T-helper 9 cell (primary cell): ENCODE measurements at places on chromosomes 5 and 9.

- DNase-seq: no peak
Observed at GRCh38 chr9:133553973-133554713, 19.6 kb downstream of the ADAMTSL2 start.

GRCh38 chr5:97046270-97046982, 96.0 kb downstream of the LIX1 start:
- DNase-seq: no peak

DNA sequence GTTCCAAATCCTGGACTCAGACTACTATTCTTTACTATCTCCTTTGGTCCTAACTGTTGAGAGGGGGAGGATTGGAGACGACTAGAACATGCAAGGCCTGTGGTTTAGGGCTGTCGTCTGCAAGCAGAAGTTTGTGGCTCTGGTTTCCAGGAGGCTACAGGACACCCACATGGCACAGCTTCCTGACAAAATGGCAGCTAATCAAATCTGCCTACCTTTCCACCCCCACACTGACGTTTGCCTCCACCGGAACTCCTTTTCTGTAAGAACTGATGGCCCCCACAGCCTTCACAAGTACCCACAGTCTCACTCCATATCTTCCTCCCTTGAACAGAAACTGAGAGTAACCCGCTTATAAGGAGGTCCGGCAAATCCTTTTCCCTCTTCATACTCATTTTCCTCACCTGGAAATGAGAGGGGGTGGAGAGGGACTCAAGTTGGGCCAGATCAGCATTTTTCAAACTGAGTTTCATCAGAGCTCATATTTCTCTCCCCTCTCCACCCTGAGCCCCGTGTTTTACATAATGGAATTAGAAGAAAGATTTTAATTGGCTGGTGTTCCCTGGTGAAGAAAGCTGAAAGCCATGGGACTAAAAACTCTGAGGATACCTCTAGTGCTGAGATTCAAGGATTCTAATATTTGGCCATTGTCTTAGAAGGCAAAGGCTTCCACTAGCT, 5.2 kb downstream of the SLC31A2 start:
- no peak for DNase-seq

- no peak for DNase-seq
Observed at GRCh38 chr5:172633403-172633970, 7.6 kb upstream of the NEURL1B start.
